ENCODE measurements at places on chromosomes 7 and 10. TPM values are rescaled to one million over a fixed set of nuclear protein-coding genes. Genes with fewer than 3 reads are reported as not detected.
A peak's percentile ranks its signal among the peaks of the same experiment; 100 is the strongest.

GRCh38 chr7:123201901-123202300 is 2.1 kb upstream of the SLC13A1 start:
- H3K4me1 ChIP-seq, result no peaks in the 10 kb centered on the region
- no peaks in the 10 kb centered on the region for H3K36me3 ChIP-seq
- H3K27ac ChIP-seq, result no peak overlapping the region
- H3K27me3 ChIP-seq, result no peaks in the 10 kb centered on the region
- DNase-seq, result no peak

GRCh38 chr10:13001041-13001886 is at the start of gene CCDC3:
TSS of gene CCDC3 (minus strand) at chr10:13001713. CDS start at chr10:13001570, 143 bp downstream.
- peak; percentile 5 for DNase-seq
- H3K4me1 ChIP-seq, result no peaks in the 10 kb centered on the region
- H3K27me3 ChIP-seq, result peaks cover 28% of the 10 kb centered on the region
- H3K27ac ChIP-seq, result no peak within 1 kb of the TSS
- no peaks in the 10 kb centered on the region for H3K36me3 ChIP-seq
- no peak within 1 kb of the TSS for H3K4me3 ChIP-seq

DNA sequence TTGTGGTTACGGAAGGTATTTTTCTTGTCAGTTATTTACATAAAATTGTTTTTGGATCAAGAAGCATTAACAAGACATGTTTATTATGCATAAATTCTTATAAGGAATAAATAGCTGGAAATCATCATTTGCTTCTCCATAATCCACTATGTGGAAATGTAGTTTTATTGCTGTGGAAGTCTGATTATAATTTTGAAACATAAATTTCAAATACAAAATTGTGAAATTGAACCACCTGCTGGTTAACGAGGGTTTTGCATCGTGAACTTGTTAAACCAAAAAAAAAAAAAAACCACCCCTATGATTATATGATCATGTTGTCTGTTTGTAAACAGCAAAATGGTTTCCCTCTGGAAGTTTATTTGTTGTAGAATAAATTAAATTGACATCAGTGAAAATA is 25.9 kb downstream of the ABRAXAS2 start:
- H3K27me3 ChIP-seq, result no peaks in the 10 kb centered on the region
- H3K4me1 ChIP-seq, result no peaks in the 10 kb centered on the region

- no peaks in the 10 kb centered on the region for H3K36me3 ChIP-seq
- DNase-seq, result no peak
- no peak overlapping the region for H3K4me3 ChIP-seq
Measured at GRCh38 chr10:60288256-60288655, 101.4 kb downstream of the ANK3 start.

DNA sequence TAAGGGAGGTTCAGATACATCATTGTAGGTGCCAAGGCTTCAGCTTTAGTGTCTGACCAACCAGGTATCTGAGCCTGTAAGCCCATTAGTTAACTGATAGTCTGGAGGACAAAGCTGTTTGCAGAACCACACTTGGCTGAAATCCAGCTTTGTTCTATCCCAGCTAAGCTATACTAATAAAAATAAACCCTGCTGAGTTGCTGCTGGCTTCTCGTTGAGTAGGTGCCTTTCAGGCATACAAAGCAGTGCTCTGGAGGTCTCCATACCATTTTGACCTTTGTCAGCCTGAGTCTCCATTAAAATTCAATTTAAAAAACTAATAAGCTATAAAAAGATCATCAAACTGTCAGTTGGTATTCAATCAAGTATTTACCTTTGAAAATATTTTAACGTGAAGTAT is 22.0 kb downstream of the CDCA7L start:
- no peak overlapping the region for H3K27ac ChIP-seq
- H3K36me3 ChIP-seq, result peaks cover 12% of the 10 kb centered on the region
- no peaks in the 10 kb centered on the region for H3K27me3 ChIP-seq
- no peak for DNase-seq
- peaks cover 45% of the 10 kb centered on the region for H3K4me1 ChIP-seq
- no peak overlapping the region for H3K4me3 ChIP-seq

GRCh38 chr7:127252778-127253280 is at the start of gene GRM8:
TSS of gene GRM8 (minus strand) at chr7:127252941.
- no peaks in the 10 kb centered on the region for H3K36me3 ChIP-seq
- peaks cover 84% of the 10 kb centered on the region for H3K27me3 ChIP-seq
- peak; percentile 52 for DNase-seq

DNA sequence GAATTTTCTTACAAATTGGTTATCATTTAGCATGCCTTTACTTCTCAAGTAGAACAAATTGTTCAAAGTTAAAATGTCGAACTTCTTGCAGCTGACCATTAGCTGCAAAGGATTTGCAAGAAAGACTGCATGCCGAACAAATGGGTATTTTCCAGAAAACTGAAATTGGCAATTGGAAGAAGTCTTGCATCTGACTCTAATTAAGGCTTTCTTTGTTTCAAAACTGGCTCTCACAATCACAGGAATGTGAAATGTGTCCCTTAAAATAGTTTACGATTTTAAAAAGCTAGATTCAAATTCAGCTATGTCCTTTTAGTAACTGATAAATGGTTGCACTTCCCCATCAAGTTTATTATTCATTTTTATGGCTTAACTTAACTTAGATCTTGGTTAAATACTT is 207.9 kb downstream of the ARL4A start:
- H3K27me3 ChIP-seq, result no peaks in the 10 kb centered on the region
- H3K4me1 ChIP-seq, result no peaks in the 10 kb centered on the region
- H3K36me3 ChIP-seq, result no peaks in the 10 kb centered on the region
- no peak overlapping the region for H3K4me3 ChIP-seq
- DNase-seq, result no peak
- H3K27ac ChIP-seq, result no peak overlapping the region

- H3K36me3 ChIP-seq, result no peaks in the 10 kb centered on the region
- peaks cover 67% of the 10 kb centered on the region for H3K27me3 ChIP-seq
- peaks cover 37% of the 10 kb centered on the region for H3K4me1 ChIP-seq
- peak; percentile 16 for DNase-seq
Measured at GRCh38 chr7:155471718-155472117, 13.8 kb downstream of the EN2 start.

DNA sequence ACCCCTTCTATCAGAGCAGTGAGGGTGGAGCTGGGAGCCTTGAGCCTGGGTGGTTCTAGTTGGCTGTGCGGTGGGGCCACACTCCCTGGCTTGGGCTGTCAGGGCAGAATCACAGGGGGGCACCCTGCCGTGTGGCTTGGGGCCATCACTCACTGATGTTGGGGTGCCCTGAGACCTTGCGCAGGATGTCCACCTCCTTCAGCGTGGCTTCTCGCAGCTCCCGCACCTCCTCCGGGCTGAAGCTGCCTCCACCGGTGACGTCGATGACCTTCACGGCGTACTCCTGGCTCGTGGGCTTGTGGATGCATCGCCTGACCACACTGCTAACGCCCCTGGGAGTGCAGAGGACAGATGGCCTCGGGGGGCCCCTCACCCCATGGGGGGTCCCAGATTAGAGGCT is 5.3 kb downstream of the PHKG1 start:
- no peak for DNase-seq
- no peak overlapping the region for H3K4me3 ChIP-seq
- H3K4me1 ChIP-seq, result no peaks in the 10 kb centered on the region

DNA sequence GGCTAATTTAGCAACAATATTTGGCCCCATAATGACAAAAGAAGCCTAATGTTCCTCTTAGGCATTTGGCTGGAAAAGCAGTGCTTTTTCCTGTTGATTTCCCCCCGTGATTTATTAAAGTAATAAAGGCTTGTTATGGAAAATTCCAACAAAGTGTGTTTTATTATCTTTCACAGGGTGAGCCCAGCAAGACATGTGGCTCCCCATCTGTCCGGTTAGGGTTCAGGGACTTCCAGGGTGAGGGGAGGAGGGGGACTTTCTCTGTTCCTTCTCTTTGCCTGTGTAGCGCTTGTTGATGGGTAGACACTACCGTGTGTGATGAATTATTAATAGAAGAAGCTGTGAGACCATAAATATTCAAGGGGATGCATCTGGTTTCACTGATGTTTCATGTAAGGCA is 39.0 kb downstream of the HTR5A start:
- H3K4me1 ChIP-seq, result no peaks in the 10 kb centered on the region
- DNase-seq, result no peak
- H3K36me3 ChIP-seq, result no peaks in the 10 kb centered on the region
- H3K27ac ChIP-seq, result no peak overlapping the region
- H3K4me3 ChIP-seq, result no peak overlapping the region
- no peaks in the 10 kb centered on the region for H3K27me3 ChIP-seq

DNA sequence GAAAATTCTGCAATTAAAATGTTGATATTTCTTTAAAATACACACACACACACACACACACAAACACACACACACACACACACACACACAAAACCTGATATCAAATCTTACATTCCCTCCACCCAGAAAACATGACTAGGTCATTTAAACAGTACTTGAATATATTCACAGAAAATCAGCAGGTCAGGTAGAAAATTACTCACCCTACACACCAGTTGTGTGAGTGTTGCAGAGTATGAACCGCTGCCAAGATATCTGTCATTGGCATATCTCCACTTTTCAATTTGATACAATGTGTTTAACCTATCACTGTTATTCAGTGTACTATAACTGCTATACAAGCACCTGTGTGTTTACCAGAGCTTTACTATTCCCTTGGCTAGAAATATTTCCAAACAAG is 283.6 kb upstream of the LRRTM3 start:
- H3K36me3 ChIP-seq, result no peaks in the 10 kb centered on the region
- no peak for DNase-seq
- no peak overlapping the region for H3K4me3 ChIP-seq
- no peaks in the 10 kb centered on the region for H3K4me1 ChIP-seq

DNA sequence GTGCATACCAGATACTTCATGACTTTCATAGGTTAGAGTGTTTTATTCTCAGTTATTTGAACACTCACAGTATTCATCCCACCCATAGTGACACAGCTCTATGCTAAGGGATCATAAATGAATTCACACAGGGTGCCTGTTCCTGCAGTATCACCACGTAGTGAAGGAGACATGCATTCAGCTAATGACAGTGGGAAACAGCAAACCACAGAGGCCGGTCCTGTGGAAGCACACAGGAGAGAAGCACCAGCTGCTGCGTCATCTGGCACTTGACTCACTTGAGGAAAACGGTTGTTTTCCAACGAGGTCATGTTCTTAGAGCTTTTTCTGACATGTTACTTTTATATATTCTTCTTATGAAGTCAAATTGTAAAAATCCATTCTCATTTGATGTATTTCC is 73.0 kb downstream of the UBE3C start:
- no peak overlapping the region for H3K4me3 ChIP-seq
- no peaks in the 10 kb centered on the region for H3K36me3 ChIP-seq
- H3K27ac ChIP-seq, result no peak overlapping the region
- no peaks in the 10 kb centered on the region for H3K27me3 ChIP-seq

ZNF487 gene
- polyA plus RNA-seq, result 14.8 TPM

MOGAT3 gene
- not detected for polyA plus RNA-seq

FEZF1 gene
- polyA plus RNA-seq, result not detected

SHTN1 gene
- polyA plus RNA-seq, result 0.06 TPM

KCNH2 gene
- 2.7 TPM for polyA plus RNA-seq

Data from B cell (primary cell).